WERI-Rb-1 (cell line): ENCODE measurements at places on chromosomes 13 and 19.

DNA sequence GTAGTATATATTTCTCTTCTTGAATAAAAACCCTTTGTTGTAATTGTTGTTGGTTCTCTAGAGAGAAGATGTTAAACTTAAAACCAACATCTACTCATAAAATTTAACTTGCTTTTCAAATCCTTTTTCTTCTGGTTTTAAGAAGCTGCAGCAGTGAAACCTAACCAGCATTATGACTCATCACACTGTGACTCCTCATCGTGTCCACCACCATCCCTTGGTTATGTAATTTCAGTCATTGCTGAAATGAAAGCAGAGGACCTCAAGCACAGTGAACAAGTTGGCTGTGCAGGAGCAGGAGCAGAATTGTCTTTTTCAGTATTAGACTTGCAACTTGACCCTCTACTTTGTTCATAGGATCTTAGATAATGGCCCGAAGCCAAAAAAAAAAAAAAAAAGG lies 64.9 kb upstream of the HTR2A start:
- no peak for DNase-seq

DNA sequence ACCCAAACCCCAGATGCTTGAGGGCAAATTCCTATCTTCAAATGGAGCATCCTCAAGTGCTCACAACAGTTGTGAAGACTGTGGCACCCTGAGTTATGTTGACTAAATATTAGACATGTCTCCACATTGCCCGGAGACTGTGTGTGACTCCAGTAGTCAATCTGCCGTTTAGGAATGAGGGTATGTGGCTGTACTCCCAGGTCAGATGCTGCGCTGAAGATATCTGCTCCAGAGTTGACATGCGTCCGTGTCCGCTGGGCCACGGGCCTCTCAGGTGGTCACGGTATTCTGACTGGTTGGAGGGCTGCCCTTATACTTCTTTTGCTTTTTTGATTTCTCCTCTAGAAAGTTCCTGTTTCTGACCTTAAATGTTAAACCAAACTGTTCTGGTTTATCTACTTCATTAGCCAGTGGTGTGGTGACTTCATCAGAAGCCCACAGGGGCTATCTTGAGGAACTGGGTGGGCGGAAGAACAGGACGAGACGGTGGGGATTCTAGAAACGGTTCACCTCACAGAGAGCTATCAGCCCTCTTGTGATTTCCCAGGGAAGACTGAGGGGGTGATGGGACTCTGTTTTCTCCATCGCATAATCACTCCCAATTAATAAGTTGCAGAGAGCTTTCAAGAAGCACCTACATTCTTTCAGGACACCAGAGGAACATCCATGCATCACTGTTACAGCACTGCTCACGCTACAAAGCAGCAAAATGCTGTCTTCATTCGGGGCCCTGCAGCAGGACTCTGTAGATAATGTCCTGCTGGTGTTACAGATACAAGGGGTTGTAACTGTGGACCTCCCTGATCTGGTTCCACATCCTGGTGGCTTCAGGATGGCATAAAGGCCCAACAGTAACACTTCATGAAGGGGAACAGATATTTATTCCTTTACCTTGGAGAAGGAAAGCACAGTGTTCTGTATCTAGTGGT lies 1.3 kb upstream of the LCP1 start:
- no peak for DNase-seq

DNA sequence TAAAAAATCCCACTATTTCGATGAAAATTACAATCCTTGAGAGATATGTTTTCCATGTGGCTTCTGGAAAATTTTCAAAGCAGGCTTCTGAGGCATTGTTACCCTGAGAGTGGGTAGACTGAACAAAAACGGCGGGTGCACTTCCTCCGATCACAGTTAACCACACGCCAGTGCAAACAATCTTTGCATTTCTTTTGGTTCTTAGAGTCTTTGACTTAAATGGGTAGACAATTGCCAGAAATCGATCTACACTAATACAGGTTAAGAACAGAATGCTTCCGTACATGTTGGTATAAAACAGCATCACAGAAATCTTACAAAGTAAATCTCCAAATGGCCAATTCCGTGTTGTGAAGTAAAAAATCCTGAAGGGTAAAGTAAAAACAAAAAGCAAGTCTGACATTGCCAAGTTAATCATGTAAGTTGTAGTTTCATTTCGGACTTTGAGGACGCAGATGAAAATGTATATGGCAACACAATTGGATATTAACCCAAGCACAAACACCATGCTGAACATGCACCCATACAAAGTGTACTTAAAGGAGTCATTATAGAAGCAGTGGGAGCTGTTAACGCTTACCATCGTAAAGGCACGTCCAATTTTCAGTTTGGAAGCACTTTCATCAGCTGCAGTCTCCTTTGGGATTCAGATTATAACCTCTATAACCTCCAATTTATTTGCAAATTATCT lies 927 bp downstream of the LPAR6 start:
- no peak for DNase-seq

GRCh38 chr13:100549316-100549715 lies 39.3 kb downstream of the GGACT start:
- DNase-seq: no peak

DNA sequence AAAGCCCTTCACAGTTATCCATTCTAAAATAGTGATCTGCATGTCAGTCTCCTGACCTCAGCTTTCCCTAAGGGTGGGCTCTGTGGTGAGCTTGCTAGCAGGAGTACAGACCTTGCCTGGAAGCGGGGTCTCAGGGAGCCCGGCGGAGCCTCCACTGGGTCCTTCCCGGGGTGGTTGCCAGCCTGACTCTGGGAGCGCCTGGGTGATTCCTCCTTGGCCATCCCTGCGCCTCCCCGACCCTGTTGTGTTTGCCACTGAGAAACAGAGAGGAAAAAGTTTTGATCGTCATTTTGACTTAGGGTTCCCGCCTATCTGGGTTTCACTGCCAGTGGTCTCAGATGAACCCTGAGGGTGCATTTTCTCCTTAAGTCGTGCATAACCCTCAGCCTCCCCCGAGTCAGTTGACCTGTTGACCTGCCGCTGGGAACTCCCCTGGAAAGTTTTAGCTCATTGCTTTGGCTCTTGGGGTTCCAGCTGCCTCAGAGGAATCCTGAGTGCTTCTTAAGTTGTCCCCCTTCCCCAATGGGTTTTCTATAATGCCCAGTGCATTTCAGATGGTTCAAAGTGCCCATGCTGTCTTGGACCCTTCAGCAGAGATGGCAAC lies 117.8 kb downstream of the RAB20 start:
- DNase-seq: no peak

GRCh38 chr13:27476943-27477703 lies 26.8 kb upstream of the MTIF3 start:
- no peak for DNase-seq

GRCh38 chr19:47315125-47315821 lies 5.6 kb downstream of the C5AR1 start:
- DNase-seq: no peak

DNA sequence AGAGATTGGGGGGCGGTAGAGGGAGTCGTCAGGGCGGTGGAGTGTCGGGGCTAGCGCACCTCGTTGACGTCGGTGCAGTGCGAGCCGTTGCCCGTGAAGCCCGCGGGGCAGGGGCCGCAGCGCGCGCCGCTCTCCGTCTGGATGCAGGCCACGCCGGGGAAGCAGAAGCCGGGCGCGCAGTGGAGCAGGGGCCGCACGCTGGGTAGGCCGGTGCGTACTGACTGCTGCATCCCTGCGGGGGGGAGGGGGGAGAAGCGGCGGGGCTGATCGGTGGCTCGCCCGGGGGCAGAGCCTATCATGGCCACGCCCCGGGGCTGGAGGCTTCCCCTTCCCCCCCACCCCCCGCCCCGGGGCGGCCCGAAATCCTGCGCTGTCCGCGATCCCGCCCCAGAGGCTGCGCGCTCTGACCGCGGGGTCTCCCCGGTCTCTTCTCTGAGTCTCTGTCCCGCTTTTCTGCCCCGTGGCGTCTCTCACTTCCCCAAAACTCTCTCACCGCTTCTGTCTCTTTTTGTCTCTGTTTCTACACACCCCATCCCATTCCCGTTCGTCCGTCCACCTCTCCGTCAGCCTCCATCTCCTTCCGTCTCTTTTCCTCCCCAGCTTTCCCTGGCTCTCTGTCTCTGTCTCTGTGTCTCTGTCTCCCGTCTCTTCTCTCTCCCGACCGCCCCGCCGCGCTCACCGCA lies 1.1 kb downstream of the COMP start:
- peak; percentile 81 for DNase-seq
